ENCODE measurements at places on chromosomes 11 and 22.

DNA sequence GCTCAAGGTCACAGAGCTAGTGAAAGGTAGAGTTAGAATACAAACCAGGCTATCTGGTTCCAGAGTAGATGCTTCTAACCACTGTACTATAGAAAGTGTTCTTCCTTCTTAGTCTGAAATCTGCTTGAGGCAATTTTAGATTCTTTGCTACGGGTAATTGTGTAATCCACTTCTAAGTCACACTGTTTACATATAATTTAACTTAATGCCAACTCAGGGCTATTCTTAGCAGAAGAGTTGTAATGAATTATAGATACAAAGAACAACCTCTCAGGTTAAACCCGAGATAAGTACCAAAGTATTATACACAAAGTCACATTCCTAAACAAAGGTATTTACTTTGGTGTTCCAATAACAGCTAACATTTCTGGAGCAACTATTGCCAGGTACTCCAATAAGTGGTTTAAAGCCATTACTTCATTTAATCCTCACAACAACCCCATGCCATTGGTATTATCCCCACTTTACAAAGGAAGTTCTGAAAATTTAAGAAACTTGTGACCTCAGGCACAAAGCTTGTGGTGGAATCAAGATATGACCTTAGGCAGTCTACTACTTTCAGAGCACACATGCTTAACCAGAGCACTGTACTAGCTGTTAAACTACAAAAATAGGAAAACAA lies 31.1 kb upstream of the DDI1 start:
- no peak for DNase-seq

GRCh38 chr11:129373489-129373953 lies 2.1 kb upstream of the BARX2 start:
- no peak for DNase-seq

DNA sequence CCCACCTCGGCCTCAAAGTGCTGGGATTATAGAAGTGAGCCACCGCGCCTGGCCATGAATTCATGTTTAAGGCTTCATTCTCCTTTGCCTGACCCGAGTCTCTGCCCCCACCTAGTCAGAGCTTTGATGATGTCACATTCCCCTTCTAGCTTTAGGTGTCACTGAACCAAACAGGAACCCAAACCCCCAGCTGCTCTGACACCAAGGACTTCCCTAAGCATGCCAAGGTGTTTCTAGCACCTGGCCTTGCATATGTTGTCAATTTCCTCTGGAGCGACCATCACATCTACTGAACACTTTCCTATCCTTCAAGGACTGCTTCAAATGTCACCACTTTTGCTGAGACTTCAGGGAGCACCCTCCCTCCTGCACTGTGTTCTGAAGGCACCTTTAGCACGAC lies 2.3 kb downstream of the F2 start:
- DNase-seq: peak; percentile 16

- DNase-seq: no peak
These were observed 11.9 kb upstream of the ISX start for GRCh38 chr22:35054064-35054463.

DNA sequence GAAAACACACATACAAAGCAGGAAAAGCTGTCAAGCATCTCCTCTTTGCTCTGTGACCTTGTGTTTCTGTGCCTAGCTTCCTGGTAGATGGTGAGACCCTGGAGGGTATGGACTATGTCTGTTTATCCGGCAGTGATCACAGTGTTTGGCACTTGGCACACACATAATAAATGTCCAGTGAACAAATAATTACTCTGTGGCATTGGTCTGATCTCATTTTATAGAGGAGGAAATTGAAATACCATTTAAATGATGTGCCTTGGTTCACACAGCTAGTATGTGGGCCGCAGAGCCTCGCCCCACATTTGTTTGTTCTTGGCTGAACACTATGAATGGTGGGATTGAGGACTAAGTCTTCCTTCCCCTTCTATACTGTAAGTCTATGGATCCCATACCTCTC lies 104.7 kb upstream of the SPON1 start:
- DNase-seq: no peak

DNA sequence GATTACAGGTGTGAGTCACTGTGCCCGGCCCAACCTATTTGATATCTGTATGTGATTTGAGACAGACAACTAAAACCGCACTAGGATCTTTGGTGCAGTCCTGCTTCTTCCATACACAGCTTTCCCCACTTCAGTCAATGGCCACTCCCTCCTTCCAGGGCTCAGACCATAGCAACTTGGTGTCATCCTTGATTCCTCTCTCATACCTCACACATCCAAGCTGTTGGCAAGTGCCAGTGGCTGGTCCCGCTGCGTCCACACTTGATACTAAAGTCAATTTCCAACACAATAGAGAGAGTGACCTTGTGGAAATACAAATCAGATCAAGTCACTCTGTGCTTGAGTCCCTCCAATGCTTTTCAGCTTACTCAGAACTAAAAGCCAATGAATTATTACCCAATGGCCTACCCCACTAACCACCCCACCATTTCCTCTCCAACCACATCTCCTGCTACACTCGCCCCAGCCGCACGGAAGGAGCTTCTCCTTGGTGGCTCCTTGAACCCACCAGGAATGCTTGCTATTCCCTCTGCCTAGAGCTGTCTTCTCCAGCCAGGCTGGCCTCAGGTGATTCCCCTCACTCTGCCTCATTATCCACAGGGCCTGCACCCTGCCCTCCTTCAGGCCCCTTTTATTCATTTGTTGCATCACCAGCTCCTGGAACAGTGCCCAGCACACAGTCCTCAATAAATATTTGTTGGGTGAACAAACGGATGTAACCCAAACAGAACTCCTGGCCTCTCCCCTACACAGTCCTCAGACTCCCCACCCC lies 12.9 kb downstream of the ABTB2 start:
- no peak for DNase-seq

GRCh38 chr22:41898645-41899044 lies 16.2 kb downstream of the SHISA8 start:
- DNase-seq: no peak

DNA sequence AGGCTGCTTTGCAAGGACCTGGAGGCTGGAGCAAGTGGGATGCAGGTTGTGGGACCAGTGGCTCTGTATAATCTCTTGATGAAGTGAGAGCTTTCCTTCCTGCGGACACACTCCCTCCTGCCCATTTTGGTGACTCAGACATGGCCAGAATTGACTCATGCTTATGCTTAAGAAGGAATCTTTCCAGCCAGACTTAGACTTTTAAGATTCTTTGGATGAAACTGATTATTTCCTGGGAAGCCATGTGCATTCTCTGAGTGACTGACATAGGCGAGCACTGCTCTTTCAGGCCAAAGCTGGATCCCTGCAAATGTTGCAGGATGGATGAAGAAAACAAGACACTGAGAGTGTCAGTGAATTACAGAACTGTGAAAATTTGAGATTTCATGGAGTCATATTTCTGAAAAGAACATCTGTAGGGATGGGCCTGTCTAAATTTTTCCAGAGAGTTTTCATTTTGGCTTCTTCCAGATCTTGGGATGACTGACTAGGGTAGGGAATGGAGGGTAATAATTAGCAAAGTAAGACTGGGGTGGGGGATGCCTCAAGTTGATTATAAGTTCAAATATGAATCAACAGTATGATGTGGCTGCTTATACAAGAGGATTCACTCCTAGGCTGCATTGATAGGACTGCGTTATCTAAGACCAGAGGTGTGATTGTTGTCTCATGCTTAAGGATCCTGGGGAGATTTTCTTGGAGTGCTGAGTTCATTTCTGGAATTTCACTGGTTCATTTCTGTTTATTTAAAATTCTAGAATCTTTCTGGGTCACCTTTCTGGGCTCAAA lies 195.8 kb downstream of the HIPK3 start:
- no peak for DNase-seq

- no peak for DNase-seq
These were observed 39.0 kb upstream of the MMP20 start for GRCh38 chr11:102664001-102664752.

GRCh38 chr11:870127-870413 lies 27.4 kb downstream of the TSPAN4 start:
- DNase-seq: peak; percentile 88

- no peak for DNase-seq
These were observed 3.9 kb downstream of the CHST1 start for GRCh38 chr11:45661439-45662055.

- DNase-seq: no peak
These were observed 27.6 kb upstream of the CD44 start for GRCh38 chr11:35111161-35112055.

DNA sequence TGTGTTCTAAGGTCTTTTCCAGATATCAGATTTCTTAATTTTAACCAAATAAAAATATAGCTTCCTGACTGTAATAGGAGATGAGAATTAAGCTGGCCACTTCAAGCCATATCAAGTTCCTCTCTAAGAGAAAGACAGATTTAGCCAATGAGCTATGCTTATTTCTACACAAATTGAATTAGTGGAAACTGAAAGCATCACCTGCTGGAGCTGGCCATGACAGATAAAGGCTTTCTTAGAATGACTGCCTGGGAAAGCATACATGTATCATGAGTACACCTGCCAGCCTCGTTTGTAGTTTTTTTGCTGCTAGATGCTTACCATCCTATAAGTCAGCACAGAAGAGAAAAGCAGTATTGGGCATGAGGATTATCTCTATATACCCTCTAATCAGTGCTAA lies 53.5 kb upstream of the DBX1 start:
- DNase-seq: no peak

- no peak for DNase-seq
These were observed 62.6 kb downstream of the KIAA1671 start for GRCh38 chr22:25014896-25015755.

GRCh38 chr11:131713529-131714134 lies 343.2 kb downstream of the NTM start:
- no peak for DNase-seq

DNA sequence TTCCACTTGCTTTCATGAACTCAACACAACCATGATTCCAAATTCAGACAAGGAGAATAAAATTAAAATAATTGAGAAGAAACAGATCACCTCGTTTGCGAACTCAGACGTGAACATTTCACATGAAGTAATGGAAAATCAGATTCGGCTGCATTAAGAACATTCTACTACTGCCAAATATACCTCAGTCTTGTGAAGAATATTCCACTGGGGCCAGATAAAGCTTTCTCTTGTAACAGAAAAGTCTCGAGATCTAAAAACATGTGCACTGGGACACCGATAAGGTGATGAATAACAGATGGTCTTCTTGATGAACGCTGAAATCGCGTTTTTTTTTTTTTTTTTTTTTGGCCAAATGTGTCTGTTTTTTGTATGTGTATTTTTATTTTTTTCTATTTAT lies 761.1 kb downstream of the BRD1 start:
- no peak for DNase-seq

- DNase-seq: no peak
These were observed 57.9 kb upstream of the SYT13 start for GRCh38 chr11:45344028-45344427.

- DNase-seq: no peak
These were observed 545 bp downstream of the FEN1 start for GRCh38 chr11:61793083-61793828.

GRCh38 chr11:19433367-19433766 lies 192.6 kb upstream of the E2F8 start:
- no peak for DNase-seq

DNA sequence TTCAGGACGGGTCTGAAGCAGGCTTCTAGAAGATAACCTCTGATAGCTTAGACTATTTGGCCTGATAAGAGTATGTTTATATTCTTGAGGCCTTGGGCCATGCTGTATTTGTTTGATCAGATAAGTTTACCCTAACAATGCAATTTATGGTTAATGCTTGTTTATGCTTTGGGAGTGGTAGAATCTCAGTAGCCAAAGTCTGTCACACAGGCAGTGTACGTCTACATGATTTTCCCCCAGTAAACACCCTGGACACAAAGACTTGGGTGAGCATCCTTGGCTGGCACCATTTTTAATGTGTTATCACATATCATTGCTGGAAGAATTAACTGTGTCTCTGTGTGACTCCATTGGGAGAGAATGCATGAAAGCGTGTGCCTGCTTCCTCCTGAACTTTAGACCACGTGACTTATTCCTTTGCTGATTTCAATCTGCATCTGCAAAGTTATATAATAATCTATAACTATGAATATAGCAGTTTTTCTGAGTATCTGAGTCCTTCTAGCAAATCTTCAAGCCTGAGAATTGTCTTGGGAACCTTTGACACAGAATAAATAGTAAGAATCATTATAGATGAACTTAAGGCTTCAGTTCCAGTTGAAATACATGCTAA lies 172.4 kb downstream of the CASP12 start:
- DNase-seq: no peak

GRCh38 chr11:14248580-14248981 lies 110.4 kb downstream of the RRAS2 start:
- DNase-seq: peak; percentile 63

All from H7 (cell line).